ENCODE measurements at places on chromosomes 12 and 14. TPM values are rescaled to one million over a fixed set of nuclear protein-coding genes. Genes with fewer than 3 reads are reported as not detected.

Gene PTGER2
- total RNA-seq = 0.81 TPM

Gene GNG2
- 3.6 TPM for total RNA-seq

Gene KRT82
- 40.7 TPM for total RNA-seq

Gene KCNC2
- total RNA-seq = not detected

Gene PRH2
- total RNA-seq = not detected

Gene RNU6-8
- total RNA-seq = not detected

Gene CCDC175
- not detected for total RNA-seq

Gene PCED1B
- total RNA-seq = not detected

Gene BCL2L14
- total RNA-seq = not detected

Gene SERPINA10
- total RNA-seq = 0.24 TPM

Gene WNT1
- not detected for total RNA-seq

Gene TMEM132C
- total RNA-seq = 1.2 TPM

Gene GPRC5A
- 11.0 TPM for total RNA-seq

Gene AKAP3
- 1.4 TPM for total RNA-seq

Gene CLEC4D
- not detected for total RNA-seq

Gene TUNAR
- not detected for total RNA-seq

Gene LALBA
- total RNA-seq = not detected

Gene M6PR
- total RNA-seq = 75.8 TPM

Gene LRTM2
- total RNA-seq = 0.26 TPM

Gene HCAR2
- 25.8 TPM for total RNA-seq

Gene EIF2B1
- 203 TPM for total RNA-seq

Gene GLI1
- 2.0 TPM for total RNA-seq

Gene PLCZ1
- total RNA-seq = not detected

Gene KCNH3
- total RNA-seq = 1.0 TPM

Gene DIO2
- total RNA-seq = 7.5 TPM

Gene INHBE
- total RNA-seq = 0.56 TPM

Gene FBXW8
- 9.8 TPM for total RNA-seq

Gene VWF
- total RNA-seq = 35.5 TPM

Gene RBP5
- total RNA-seq = not detected

Gene HPD
- 1.4 TPM for total RNA-seq

Gene RILPL2
- 4.5 TPM for total RNA-seq

Gene ZC2HC1C
- 5.9 TPM for total RNA-seq

Gene PLBD1
- 15.5 TPM for total RNA-seq

Gene HOXC6
- 1.8 TPM for total RNA-seq

Gene CBLN3
- not detected for total RNA-seq

Gene GLT1D1
- 2.9 TPM for total RNA-seq

Gene MMP14
- total RNA-seq = 147 TPM

Gene SMCO2
- total RNA-seq = 1.7 TPM

Gene RAD9B
- 0.40 TPM for total RNA-seq

Gene IFNG-AS1
- not detected for total RNA-seq

Gene ART4
- total RNA-seq = 0.42 TPM

Gene CDKN1B
- total RNA-seq = 51.0 TPM

Gene KERA
- not detected for total RNA-seq

Gene PUS7L
- 6.4 TPM for total RNA-seq

Gene AVPR1A
- 5.2 TPM for total RNA-seq

Gene PSMD9
- 57.3 TPM for total RNA-seq

Gene SCNN1A
- 143 TPM for total RNA-seq

Gene NTS
- not detected for total RNA-seq

Gene CLEC14A
- total RNA-seq = 5.9 TPM

Gene KRT83
- total RNA-seq = 10.3 TPM

Gene TAPBPL
- total RNA-seq = 11.6 TPM

Gene ANKRD33
- total RNA-seq = not detected
